ENCODE measurements at places on chromosomes 2 and 18.

GRCh38 chr2:42795841-42796301 lies 3.5 kb upstream of the HAAO start:
- no peaks in the 10 kb centered on the region for H3K27me3 ChIP-seq
- H3K27ac ChIP-seq = peak overlapping the region; percentile 8
- H3K36me3 ChIP-seq = no peaks in the 10 kb centered on the region
- DNase-seq = no peak
- H3K4me1 ChIP-seq = no peaks in the 10 kb centered on the region

GRCh38 chr2:108301558-108301957 lies 12.9 kb downstream of the SULT1C2 start:
- H3K4me3 ChIP-seq = no peak overlapping the region
- no peak overlapping the region for H3K27ac ChIP-seq
- no peaks in the 10 kb centered on the region for H3K27me3 ChIP-seq
- no peaks in the 10 kb centered on the region for H3K36me3 ChIP-seq
- no peak for DNase-seq

- no peak overlapping the region for H3K4me3 ChIP-seq
- H3K27me3 ChIP-seq = no peaks in the 10 kb centered on the region
- H3K4me1 ChIP-seq = no peaks in the 10 kb centered on the region
Measured at GRCh38 chr18:44654573-44654972, 26.1 kb upstream of the SETBP1 start.

DNA sequence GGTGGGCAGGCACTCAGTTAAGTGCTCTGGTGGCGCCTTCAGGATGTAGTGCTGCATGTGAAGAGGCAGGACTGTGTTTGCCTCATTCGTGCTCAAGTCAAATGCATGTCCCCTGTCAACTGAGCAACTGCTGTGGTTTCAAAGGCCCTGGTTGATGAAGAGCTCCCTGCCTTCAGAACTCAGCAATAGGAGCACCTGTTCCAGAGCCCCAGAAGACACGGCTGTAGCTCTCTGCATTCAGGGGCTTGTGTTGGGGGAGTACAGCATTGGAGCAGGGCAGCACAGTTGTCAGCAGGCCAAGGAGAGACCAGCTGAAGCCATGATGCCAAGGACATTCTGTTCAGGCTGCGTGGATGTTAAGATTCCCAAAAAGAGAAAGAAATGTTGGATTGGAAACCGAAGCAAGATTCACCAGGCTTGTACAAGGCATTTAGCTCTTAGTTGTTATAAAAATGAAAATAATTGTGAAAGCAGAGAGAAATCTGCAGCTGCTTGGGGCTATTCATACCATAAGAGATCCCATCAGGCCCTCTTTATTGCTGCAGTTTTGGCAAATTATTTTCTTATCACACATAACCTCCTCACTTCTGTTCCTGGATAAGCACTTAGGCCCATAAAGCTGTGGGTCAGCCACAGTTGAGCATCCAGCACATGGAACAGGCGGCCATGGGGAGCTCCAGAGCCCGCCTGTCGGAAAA lies 252.4 kb upstream of the ZNF521 start:
- H3K36me3 ChIP-seq = no peaks in the 10 kb centered on the region
- no peak overlapping the region for H3K27ac ChIP-seq
- H3K27me3 ChIP-seq = no peaks in the 10 kb centered on the region
- DNase-seq = no peak

- no peaks in the 10 kb centered on the region for H3K36me3 ChIP-seq
- H3K4me1 ChIP-seq = no peaks in the 10 kb centered on the region
- H3K27me3 ChIP-seq = no peaks in the 10 kb centered on the region
- H3K4me3 ChIP-seq = no peak overlapping the region
Measured at GRCh38 chr2:46924038-46924437, 8.4 kb upstream of the MCFD2 start.

- H3K27me3 ChIP-seq = no peaks in the 10 kb centered on the region
- H3K27ac ChIP-seq = no peak overlapping the region
- no peaks in the 10 kb centered on the region for H3K4me1 ChIP-seq
- DNase-seq = no peak
Measured at GRCh38 chr2:187915810-187916209, 361.6 kb upstream of the TFPI start.

- H3K4me3 ChIP-seq = peak within 1 kb of the TSS; percentile 72
- H3K27ac ChIP-seq = peak within 1 kb of the TSS; percentile 88
- H3K27me3 ChIP-seq = no peaks in the 10 kb centered on the region
- H3K4me1 ChIP-seq = no peaks in the 10 kb centered on the region
Measured at GRCh38 chr2:45651415-45652089, at the start of gene PRKCE. Gene PRKCE (plus strand): TSS chr2:45651675.

DNA sequence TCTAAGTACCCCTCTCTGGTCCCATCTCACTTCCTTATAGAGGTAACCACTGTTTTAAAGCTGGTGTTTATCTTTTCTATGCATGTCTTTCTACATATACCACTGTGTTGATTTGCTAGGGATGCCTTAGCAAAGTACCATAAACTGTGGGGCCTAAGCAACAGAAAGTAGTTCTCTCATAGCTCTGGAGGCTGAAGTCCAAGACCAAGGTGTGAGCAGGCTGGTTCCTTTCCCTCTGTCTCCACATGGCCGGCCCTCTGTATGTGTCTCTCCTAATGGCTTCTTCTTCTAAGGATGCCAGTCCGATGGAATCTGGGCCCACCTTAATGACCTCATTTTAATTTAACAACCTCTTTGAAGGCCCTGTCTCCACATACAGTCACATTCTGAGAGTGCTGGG lies 40.8 kb upstream of the ROCK2 start:
- H3K36me3 ChIP-seq = no peaks in the 10 kb centered on the region
- H3K27ac ChIP-seq = peak overlapping the region; percentile 41
- H3K4me1 ChIP-seq = no peaks in the 10 kb centered on the region
- H3K4me3 ChIP-seq = no peak overlapping the region

- no peak for DNase-seq
- no peak overlapping the region for H3K4me3 ChIP-seq
- H3K27me3 ChIP-seq = no peaks in the 10 kb centered on the region
- no peaks in the 10 kb centered on the region for H3K36me3 ChIP-seq
Measured at GRCh38 chr2:126774761-126775160, 118.8 kb downstream of the GYPC start.

GRCh38 chr2:190607014-190607597 lies 41.8 kb upstream of the NAB1 start:
- H3K4me3 ChIP-seq = no peak overlapping the region
- H3K27ac ChIP-seq = no peak overlapping the region
- H3K36me3 ChIP-seq = no peaks in the 10 kb centered on the region
- no peaks in the 10 kb centered on the region for H3K27me3 ChIP-seq
- DNase-seq = no peak
- no peaks in the 10 kb centered on the region for H3K4me1 ChIP-seq

DNA sequence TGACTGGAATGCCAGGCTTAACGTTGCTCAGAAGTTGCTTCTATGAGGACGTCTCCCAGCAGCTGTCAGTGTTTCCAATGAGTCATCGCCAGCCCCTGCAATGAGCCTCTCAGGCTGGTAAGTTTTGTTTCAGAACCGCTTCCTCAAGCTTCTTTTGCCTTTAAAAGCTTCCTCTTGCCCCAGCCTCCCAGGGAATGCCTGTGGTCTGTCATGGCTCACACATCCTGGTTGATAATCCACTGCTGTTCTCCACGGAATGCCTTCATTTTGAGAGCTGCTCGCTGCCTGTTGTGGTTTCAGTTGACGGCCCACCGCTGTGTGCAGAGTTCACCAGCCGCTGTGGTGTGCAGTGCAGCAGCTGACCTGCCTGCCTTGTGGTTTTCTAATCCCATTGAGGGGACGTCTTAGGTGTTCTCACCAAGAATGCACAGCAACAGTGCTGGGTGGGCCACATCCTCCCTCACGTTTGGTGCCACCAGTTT lies 96.4 kb downstream of the RTP5 start:
- no peaks in the 10 kb centered on the region for H3K36me3 ChIP-seq
- no peak for DNase-seq
- H3K4me3 ChIP-seq = no peak overlapping the region
- no peaks in the 10 kb centered on the region for H3K4me1 ChIP-seq

GRCh38 chr2:241728627-241729026 lies 5.8 kb upstream of the D2HGDH start:
- DNase-seq = no peak
- no peak overlapping the region for H3K27ac ChIP-seq
- H3K4me3 ChIP-seq = no peak overlapping the region
- no peaks in the 10 kb centered on the region for H3K4me1 ChIP-seq
- no peaks in the 10 kb centered on the region for H3K27me3 ChIP-seq

GRCh38 chr2:86243272-86243671 lies 44.0 kb downstream of the MRPL35 start:
- no peak overlapping the region for H3K4me3 ChIP-seq
- no peaks in the 10 kb centered on the region for H3K27me3 ChIP-seq
- H3K27ac ChIP-seq = no peak overlapping the region
- H3K4me1 ChIP-seq = peaks cover 3% of the 10 kb centered on the region

DNA sequence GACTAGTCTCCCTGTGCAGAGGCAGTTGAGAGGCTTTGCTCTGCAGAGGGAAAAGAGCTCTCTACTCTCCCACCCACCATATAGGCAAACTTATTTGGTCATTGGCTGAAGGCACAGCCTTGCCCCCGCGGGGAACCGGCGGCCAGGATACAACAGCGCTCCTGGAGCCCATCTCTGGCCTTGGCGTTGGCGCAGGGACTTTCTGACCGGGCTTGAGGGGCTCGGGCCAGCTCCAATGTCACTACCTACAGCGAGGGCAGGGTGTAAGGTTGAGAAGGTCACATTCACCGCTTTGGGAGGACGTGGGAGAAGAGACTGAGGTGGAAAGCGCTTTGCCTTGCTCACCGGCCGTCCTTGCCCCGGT lies 2.2 kb downstream of the ONECUT2 start:
- no peaks in the 10 kb centered on the region for H3K27me3 ChIP-seq
- H3K27ac ChIP-seq = no peak overlapping the region
- H3K36me3 ChIP-seq = no peaks in the 10 kb centered on the region

DNA sequence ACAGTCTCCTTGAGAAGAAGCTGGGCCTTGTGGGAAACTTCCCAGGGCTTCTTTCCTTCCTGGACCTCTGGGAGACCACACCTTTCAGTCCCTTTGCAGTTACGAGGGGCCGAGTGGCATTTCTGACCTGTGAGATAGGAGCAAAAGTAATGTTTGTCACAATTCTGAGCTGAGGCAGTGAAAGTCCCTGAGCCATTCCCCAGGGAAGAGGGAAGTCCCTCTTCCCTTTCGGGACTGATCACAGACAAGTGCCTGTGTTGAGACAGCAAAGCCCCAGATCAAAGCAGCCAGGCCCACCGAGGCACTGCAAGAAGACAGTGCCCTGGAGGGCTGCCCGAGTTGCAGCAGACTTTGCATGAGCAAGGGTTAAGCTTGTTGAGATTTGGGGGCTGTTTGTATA lies 41.9 kb downstream of the RHOB start:
- no peaks in the 10 kb centered on the region for H3K27me3 ChIP-seq
- no peak overlapping the region for H3K4me3 ChIP-seq
- H3K27ac ChIP-seq = no peak overlapping the region

DNA sequence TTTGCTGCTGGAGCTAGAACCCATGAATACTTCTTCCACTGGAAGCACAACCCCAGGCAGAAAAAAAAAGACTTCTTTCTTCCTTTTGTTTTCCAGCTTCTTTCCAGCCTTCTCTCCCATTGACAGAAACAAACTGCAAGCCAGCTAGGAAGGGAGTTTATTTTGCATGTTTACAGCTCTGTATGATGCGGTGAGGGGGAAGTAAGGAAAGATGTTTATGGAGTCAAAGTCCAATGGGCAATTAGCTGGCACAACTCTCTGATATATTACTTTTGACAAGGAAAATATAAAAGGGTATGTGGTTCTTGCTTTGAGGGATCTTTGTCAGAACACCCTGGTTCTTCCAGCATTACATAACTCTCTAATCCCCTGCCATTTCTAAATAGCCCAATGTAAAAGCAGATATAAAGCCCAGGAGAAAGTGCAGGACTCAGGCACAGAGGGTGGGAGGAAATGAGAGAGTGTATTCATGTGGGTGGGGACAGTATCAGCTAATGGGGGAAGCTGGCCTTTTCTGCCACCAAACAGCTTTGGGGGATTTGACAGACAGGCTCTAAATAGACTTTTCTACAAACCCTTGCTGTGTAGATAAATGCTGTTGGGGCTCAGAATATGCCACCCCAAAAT lies 9.3 kb upstream of the NMS start:
- no peaks in the 10 kb centered on the region for H3K4me1 ChIP-seq
- H3K4me3 ChIP-seq = no peak overlapping the region
- no peak overlapping the region for H3K27ac ChIP-seq
- no peaks in the 10 kb centered on the region for H3K36me3 ChIP-seq

GRCh38 chr2:229572507-229573271 lies 141.7 kb downstream of the DNER start:
- H3K36me3 ChIP-seq = no peaks in the 10 kb centered on the region
- no peaks in the 10 kb centered on the region for H3K4me1 ChIP-seq
- H3K27me3 ChIP-seq = no peaks in the 10 kb centered on the region
- no peak for DNase-seq
- no peak overlapping the region for H3K27ac ChIP-seq
- no peak overlapping the region for H3K4me3 ChIP-seq

DNA sequence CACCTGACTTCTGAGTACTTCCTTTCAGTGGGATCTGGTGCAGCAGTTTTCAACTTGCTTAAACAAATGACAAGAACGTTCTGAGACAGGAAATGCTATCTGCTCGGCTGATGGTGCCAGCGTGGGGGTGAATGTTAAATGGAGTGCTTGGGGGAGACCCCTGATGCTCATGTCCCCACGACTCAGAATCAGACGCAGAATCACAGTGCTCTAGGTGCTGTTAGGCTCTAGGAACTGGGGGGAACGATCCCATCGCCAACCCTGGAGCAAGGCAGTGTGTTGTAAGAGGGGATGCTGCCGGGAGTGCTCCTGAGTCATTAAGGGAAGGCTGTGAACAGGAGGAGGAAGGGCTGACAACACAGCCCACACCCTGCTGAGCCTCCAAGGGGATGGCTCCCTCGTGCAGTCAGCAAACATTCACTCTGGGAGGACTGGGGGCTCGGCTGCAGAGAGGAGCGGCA lies 34.1 kb upstream of the KCNF1 start:
- no peak overlapping the region for H3K4me3 ChIP-seq
- H3K4me1 ChIP-seq = no peaks in the 10 kb centered on the region
- H3K36me3 ChIP-seq = no peaks in the 10 kb centered on the region
- H3K27ac ChIP-seq = no peak overlapping the region
- no peak for DNase-seq

- no peak overlapping the region for H3K4me3 ChIP-seq
- peaks cover 4% of the 10 kb centered on the region for H3K36me3 ChIP-seq
- H3K4me1 ChIP-seq = peaks cover 2% of the 10 kb centered on the region
- no peak for DNase-seq
Measured at GRCh38 chr2:134406311-134406710, 152.4 kb downstream of the MGAT5 start.

DNA sequence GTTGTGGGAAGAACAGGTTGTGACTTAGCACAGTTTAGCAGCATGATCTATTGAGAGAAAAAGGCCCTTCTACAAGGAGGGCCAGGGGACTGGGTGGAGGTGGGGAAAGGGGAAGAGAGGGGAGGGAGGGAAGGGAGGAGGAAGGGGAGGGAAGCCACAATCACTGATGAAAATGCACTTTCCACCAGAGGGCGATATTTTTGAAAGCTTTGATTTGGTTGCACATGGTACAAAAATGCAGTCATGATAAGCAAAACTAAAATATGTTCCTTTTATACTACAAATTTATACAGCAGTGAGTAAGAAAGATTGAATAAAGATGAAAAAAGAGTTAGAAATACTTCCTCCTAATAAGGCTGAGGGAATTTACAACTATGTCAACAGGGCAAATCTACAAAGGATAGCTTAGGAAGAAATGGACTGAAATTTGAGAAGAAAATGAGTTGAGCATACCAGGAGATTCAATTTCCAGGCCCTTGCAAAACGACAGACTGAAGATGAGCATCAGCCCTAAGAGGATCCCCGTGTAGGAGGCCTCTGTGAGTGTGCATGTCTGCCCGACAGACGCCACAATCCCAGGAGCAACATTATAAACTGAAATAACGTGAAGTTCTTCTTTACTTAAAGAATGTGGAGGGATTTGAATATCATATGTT lies 17.2 kb downstream of the SH3YL1 start:
- no peaks in the 10 kb centered on the region for H3K4me1 ChIP-seq
- no peaks in the 10 kb centered on the region for H3K27me3 ChIP-seq
- H3K27ac ChIP-seq = no peak overlapping the region
- peaks cover 12% of the 10 kb centered on the region for H3K36me3 ChIP-seq
